Hindlimb muscle (tissue), 1 donor: ENCODE measurements at places on chromosomes 3 and 15. TPM values are rescaled to one million over a fixed set of nuclear protein-coding genes. Genes with fewer than 3 reads are reported as not detected.

The PRSS50 gene
- not detected for polyA plus RNA-seq

GRCh38 chr15:25989327-25989726 lies 126.2 kb upstream of the ATP10A start:
- no peak for DNase-seq

DNA sequence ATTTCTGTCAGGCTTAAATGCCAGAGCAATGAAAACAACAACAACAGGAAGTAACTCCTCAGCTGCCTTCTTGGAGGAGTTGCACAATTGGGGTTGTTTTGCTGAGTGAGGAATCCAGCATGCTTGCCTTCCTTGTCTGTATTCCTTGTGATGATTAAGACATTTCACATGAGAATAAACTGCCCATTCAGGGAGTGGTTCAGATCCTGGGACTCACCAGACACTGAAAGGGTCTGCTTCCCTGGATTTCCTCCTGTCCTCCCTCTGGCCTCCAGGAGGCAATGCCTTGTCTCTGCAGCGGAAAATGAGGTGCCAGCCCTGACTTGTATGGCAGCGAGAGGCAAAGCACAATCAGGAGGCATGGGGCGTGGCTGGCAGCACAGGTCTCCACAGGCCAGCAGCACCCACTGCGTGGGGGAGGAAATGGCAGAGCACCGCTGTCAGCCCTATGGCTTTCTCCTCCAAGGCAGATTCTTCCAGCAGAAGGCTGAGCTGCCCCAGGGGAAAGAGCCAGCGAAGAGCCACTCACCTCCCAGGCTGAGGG lies 41.5 kb downstream of the RBP2 start:
- no peak for DNase-seq

The CILP gene
- polyA plus RNA-seq, result 20.6 TPM

The AHSG gene
- polyA plus RNA-seq, result 0.45 TPM

DNA sequence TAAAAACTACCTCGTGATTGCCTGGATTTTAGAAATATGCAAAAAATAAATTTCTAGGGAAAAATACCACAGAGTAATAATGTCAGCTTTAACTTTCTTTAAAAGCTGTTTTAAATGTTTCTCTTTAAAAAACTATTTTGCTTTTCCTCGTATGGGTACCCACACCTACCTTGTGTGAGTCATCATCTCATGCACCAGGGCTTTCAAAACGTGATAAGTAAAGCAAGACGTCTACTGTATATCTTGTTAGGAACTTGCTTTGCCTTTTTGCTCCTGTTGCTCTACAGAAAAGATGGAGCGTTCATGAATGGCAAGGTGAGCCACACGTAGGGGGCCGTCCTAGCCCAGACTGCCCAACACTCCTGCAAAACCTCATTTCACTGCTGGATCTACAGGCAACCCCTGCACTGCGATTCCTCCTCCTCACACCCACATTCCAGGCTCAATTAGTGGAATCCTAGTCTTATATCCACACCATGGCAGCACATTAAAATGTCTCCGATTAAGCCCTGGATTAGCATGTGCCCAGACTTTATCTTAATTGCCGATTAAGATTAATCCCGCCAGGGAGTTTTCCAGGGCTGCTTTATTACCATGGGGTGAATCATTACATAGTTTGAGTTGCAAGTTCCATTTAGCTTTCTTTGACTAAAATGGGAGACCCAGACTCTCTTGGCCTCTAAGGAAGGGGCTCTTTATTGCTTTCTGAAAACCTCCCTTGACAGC lies 293.6 kb upstream of the ICE2 start:
- DNase-seq, result no peak

The GLDN gene
- 0.34 TPM for polyA plus RNA-seq

The CCR9 gene
- not detected for polyA plus RNA-seq

The CD96 gene
- polyA plus RNA-seq, result 0.23 TPM

- no peak for DNase-seq
Observed at GRCh38 chr3:104612218-104612617, 754.5 kb upstream of the ALCAM start.
